ENCODE measurements at places on chromosomes 1 and 21.

GRCh38 chr1:67659229-67659628 lies 25.8 kb upstream of the GADD45A start:
- DNase-seq, result no peak
- H3K36me3 ChIP-seq, result no peaks in the 10 kb centered on the region
- H3K27me3 ChIP-seq, result peaks cover 29% of the 10 kb centered on the region
- H3K4me3 ChIP-seq, result no peak overlapping the region
- no peak overlapping the region for H3K27ac ChIP-seq
- no peaks in the 10 kb centered on the region for H3K4me1 ChIP-seq

- no peak overlapping the region for H3K27ac ChIP-seq
- H3K4me3 ChIP-seq, result no peak overlapping the region
- H3K4me1 ChIP-seq, result no peaks in the 10 kb centered on the region
These were observed 1557.4 kb downstream of the PLA2G4A start for GRCh38 chr1:188386161-188386560.

DNA sequence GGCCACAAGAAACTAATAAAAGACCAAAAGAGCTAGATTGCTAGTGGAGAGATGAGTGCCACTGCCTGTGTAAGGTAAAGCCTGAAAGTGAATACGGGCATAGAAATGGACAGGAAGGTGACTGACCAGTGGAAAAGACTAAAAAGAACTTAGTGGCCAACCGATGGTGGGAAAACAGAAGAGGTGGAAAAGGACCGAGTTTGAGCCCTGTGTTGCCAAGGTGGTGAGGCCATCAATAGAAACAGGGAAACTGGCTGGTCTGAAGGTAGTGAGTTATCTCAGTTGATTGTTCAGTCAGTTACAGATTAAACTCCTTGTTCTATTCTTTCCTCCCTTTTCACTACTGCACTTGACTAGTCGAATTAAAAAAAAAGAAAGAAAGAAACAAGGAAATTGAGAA lies 2.5 kb downstream of the WDR77 start:
- H3K27ac ChIP-seq, result no peak overlapping the region
- no peak for DNase-seq
- H3K4me3 ChIP-seq, result peak overlapping the region; percentile 100
- no peaks in the 10 kb centered on the region for H3K27me3 ChIP-seq
- peaks cover 74% of the 10 kb centered on the region for H3K4me1 ChIP-seq

- peak overlapping the region; percentile 34 for H3K4me3 ChIP-seq
- H3K4me1 ChIP-seq, result peaks cover 37% of the 10 kb centered on the region
- no peak for DNase-seq
These were observed 1.9 kb downstream of the ZBTB48 start for GRCh38 chr1:6581561-6582305.

DNA sequence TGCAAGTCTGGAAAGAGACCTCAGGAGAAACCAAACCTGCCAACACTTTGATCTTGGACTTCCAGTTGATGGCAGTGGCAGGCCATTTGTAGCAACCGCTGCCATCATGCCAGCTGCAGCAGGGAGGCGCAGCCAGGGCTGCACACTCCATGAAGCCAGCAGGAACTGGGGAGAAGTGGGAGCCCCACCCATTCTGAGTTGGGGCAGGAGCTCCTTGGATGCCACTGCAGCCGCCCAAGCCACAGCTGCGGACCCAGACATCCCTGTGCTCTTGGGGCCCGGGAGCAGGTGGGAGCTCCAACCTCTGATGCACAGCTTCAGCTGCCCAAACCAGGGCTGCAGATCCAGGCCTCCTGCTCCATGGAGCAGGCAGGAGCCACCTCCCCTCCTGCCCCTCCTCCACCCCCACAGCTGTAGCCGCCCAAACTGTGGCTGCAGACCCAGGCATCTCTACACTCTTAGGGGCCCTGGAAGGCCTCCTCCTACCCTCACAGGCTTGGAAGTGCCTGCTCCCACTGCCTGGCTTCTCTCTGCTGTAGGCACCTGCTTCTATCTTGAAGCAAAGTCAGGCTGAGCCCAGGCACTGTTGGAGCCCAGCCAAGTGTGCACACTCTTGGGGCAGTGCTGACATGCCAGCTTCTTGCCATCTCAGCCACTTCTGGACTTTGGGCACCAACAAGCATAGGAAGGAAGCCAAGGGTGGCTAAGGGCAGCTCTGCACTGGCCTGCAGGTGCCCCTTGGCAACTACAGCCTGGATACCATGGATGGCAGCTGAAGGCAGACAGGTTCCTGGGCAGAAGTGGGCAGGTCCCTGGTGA lies 20.0 kb upstream of the DISP1 start:
- H3K27me3 ChIP-seq, result no peaks in the 10 kb centered on the region
- no peak for DNase-seq
- H3K4me1 ChIP-seq, result peaks cover 26% of the 10 kb centered on the region
- no peak overlapping the region for H3K27ac ChIP-seq

DNA sequence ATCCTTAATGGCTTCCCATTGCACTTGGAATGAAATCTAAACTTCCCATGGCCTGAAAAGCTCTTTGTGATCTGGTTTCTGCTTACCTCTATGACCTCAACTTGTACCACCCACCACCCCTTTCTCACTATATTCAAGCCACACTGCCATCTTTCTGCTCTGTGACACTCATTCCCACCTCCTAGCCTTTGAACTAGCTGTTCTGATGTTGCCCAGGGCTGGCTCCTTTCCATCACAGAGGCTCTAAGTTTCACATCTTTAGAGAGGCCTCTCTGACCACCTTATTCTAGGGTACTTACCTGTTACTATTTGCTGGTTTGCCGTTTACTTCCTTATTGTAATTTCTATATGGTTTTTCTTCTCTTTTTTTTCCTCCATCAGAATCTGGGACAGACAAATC lies 4.2 kb downstream of the MPZL1 start:
- no peak for DNase-seq
- H3K4me3 ChIP-seq, result no peak overlapping the region
- H3K27me3 ChIP-seq, result no peaks in the 10 kb centered on the region
- H3K4me1 ChIP-seq, result peaks cover 23% of the 10 kb centered on the region

DNA sequence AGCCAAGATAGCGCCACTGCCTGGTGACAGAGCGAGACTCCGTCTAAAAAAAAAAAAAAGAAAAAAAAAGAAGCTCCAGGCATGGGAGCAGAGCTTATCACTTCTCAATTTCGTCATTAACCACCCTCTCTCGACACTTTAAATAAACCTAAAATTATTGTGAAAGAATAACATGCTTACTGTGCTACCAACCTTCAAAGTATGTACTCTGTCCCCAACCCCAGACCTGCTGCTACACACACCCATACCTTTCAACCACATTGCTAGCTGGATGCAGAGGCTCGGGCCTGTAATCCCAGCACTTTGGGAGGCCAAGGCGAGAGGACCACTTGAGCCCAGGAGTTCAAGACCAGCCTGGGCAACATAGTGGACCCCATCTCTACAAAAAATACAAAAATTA lies 38.7 kb downstream of the GNPAT start:
- peaks cover under 1% of the 10 kb centered on the region for H3K4me1 ChIP-seq
- no peaks in the 10 kb centered on the region for H3K27me3 ChIP-seq
- H3K4me3 ChIP-seq, result no peak overlapping the region
- peaks cover 27% of the 10 kb centered on the region for H3K36me3 ChIP-seq
- no peak overlapping the region for H3K27ac ChIP-seq

- no peak for DNase-seq
- no peaks in the 10 kb centered on the region for H3K4me1 ChIP-seq
- H3K27me3 ChIP-seq, result no peaks in the 10 kb centered on the region
- no peak overlapping the region for H3K27ac ChIP-seq
- H3K4me3 ChIP-seq, result no peak overlapping the region
- peaks cover 10% of the 10 kb centered on the region for H3K36me3 ChIP-seq
These were observed 95.6 kb upstream of the GPR52 start for GRCh38 chr1:174352117-174352516.

DNA sequence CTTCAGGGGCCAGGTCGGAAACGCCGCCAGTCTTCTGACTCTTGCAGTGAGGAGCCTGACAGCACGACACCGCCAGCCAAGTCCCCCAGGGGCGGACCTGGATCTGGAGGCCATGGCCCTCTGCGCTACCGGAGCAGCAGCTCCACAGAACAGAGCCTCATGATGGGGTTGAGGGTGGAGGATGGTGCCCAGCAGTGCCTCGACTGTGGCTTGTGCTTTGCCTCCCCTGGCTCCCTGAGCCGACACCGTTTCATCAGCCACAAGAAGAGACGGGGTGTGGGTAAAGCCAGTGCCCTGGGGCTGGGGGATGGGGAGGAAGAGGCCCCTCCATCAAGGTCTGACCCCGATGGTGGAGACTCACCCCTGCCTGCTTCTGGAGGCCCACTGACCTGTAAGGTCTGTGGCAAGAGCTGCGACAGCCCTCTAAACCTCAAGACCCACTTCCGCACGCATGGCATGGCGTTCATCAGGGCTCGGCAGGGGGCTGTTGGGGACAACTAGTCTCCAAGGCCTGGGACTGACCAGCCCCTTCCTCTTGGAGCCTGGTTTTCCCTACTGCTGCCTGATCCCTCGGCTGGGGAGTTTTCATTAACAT lies 8.7 kb downstream of the ZNF687 start:
- peaks cover 54% of the 10 kb centered on the region for H3K36me3 ChIP-seq
- peaks cover 5% of the 10 kb centered on the region for H3K4me1 ChIP-seq
- no peak overlapping the region for H3K4me3 ChIP-seq
- H3K27ac ChIP-seq, result no peak overlapping the region
- no peaks in the 10 kb centered on the region for H3K27me3 ChIP-seq

DNA sequence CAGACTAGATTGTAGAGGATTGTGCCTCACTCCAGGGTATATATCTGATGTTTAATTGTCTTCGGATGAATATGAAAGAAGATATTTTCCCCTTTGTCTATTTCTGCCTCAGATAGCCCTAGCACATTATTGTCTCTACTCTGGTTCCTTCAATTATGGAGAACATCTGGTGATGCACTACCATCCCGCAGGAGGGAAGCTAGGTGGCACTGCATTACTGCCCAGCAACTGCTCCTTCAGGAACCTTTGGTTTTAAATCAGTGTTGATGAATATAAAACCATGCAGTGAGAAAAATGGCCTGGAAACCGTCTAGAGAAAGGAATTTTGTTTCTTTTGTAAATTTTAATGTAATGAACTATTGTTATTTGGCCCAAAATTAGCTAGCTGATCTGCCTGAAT lies 68.5 kb downstream of the GPR88 start:
- H3K4me3 ChIP-seq, result no peak overlapping the region
- H3K27me3 ChIP-seq, result peaks cover 25% of the 10 kb centered on the region
- H3K36me3 ChIP-seq, result peaks cover 7% of the 10 kb centered on the region
- no peak for DNase-seq
- no peak overlapping the region for H3K27ac ChIP-seq

DNA sequence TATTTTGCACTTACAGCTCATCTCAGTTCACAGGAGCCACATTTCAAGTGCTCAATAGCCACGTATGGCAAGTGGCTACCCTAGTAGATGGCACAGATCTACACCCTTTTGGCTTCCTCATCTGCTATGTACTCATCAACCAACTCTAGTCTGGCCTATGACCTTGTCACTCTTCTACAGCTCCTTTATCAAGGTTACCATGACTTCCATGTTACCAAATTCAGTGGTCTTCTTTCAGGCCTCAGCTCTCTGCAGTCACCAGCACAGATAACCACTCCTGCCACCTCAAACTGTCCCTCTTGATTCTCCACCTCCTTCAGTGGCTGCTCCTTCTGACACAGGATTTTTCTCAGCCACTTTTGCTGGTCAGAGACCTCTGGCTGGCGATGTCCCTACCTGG lies 11.7 kb upstream of the USP48 start:
- H3K4me3 ChIP-seq, result no peak overlapping the region
- no peaks in the 10 kb centered on the region for H3K36me3 ChIP-seq
- H3K4me1 ChIP-seq, result peaks cover 14% of the 10 kb centered on the region
- no peak for DNase-seq

DNA sequence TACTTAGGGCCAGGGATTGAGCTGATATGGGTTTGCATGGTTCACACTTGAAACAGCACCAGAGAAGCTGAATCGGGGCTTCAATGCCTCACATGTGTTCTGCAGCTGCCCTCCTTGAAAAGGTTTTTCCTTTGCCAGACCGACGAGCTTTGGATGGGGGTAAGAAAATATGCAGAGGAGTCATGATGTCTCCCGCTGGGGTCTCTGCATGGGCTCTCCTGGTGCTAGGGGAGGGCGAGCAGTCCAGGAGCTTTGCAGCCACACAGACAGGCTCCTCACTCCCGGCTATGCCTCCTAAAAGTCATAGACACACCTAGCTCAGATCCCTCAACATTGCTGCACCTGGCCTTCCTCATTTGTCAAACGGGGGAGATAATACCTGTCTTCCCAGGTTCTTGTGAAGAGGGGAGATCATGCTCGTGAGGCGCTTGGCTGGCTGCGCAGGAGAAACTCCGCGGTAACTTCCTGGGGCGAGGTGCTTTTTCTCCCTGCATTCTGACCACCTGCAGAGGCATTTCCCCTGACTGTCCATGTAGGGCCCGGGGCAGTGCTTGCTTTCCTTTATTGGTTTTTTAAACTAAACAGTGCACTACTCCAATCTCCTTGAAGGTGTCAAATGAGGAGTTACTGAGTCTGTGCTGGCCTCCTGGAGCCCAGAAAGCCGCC lies 112.4 kb downstream of the PLXNA2 start:
- H3K4me3 ChIP-seq, result no peak overlapping the region
- H3K27me3 ChIP-seq, result peaks cover 13% of the 10 kb centered on the region
- peaks cover 5% of the 10 kb centered on the region for H3K4me1 ChIP-seq
- DNase-seq, result no peak
- H3K36me3 ChIP-seq, result no peaks in the 10 kb centered on the region

DNA sequence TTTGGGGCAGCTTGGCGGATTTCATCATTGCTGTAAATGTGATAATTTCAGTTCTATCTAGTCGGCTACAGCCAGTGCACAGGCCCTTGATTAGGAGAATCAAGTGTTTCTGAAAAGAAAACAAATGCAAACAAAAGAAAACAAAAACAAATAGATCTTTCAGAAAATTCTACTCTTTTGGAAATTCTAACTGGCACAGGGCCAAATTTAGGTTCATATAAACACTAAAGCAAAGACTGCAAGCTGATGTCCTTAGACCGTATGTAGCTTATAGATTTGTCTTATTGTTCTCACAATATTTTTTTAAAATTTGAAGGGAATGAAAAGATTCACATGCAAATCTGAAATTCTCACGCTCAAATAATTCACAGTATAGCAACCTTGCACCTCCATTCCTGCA lies 11.2 kb downstream of the UBR4 start:
- H3K4me1 ChIP-seq, result peaks cover 14% of the 10 kb centered on the region
- H3K36me3 ChIP-seq, result peaks cover 48% of the 10 kb centered on the region
- no peak overlapping the region for H3K4me3 ChIP-seq
- no peak for DNase-seq
- no peak overlapping the region for H3K27ac ChIP-seq
- H3K27me3 ChIP-seq, result no peaks in the 10 kb centered on the region

- no peaks in the 10 kb centered on the region for H3K27me3 ChIP-seq
- no peak overlapping the region for H3K27ac ChIP-seq
- no peaks in the 10 kb centered on the region for H3K36me3 ChIP-seq
- H3K4me1 ChIP-seq, result no peaks in the 10 kb centered on the region
- no peak overlapping the region for H3K4me3 ChIP-seq
These were observed 224.4 kb downstream of the DSCAM start for GRCh38 chr21:40622531-40622930.

Data from activated CD8-positive, alpha-beta T cell treated with anti-CD3 and anti-CD28 coated beads, Interleukin-2, amount 10 ng/mL, durations not matched to agents 7 days and 5 days (primary cell).